ENCODE measurements at places on chromosomes 11 and 22. TPM values are rescaled to one million over a fixed set of nuclear protein-coding genes. Genes with fewer than 3 reads are reported as not detected.

KRTAP5-11 gene
- total RNA-seq: not detected

KRTAP5-8 gene
- total RNA-seq: not detected

FGF4 gene
- not detected for total RNA-seq

SCUBE2 gene
- total RNA-seq: 2.4 TPM

LBHD1 gene
- total RNA-seq: 11.2 TPM

C11orf86 gene
- total RNA-seq: not detected

P4HA3 gene
- 0.64 TPM for total RNA-seq

MRPL21 gene
- 54.4 TPM for total RNA-seq

DNA sequence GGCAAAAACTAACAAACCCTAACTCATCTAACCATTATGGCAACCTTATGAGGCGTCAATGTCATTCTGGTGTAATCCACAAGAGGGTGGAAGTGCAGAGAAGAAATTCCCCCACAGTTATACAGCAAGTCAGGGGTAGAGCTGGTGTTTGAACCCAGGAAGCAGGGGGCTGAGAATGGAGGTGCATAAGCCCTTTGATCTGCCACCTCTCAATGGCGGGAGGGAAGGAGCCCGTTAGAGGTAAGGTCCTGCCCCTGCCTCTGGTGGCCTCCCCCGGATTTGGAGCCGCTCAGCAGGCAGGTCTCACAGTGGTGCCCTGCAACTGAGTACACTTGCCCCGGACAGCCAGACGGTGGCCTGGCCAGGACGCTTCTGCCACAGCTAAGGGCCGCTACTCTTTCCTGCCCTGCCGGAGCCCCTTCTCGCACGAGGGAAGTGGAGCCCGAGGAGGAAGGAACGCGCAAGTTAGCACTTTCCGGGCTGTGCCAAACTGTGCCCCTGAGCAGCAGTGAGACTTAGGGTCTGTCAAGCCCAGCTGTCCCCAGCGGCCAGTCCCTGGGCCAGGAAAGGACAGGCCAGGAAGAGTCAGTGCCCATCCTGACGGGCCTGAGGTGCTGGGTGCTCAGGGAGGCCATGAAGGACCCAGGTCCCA, 1.1 kb downstream of the FXYD2 start:
- DNase-seq: no peak

- no peak for DNase-seq
These were observed 511.8 kb downstream of the METTL15 start for GRCh38 chr11:28619846-28620540.

DNA sequence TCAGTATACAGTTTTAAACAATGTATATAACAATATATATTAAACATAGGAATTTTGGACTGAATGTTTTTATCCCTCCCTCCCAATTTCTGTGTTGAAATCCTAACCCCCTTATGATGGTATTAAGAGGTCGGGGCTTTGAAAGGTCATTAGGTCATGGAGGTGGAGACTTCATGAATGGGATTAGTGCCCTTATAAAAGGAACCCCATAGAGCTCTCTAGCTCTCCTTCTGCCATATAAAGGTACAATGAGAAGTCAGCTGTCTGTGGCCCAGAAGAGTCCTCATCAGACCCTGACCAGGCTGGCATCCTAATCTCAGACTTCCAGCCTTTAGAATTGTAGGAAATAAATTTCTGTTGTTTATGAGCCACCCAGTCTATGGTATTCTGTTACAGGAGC, 6.5 kb downstream of the NNMT start:
- DNase-seq: no peak

DNA sequence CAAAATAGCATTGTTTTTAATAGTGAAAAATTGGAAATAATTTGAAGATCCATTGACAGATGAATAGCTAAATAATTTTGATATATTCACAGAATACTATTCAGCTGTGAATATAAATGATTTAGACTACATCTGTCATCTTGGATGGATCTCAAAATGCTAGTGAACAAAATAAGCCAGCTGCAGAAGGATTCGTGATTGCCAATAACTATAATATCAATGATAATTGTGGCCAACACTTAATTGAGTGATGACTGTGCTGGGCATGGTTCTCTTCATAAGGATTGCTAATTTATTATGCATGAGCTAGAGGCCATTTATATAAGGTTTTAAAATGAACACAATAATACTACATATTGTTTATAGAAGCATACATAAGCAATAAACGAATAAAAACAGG, 60.4 kb downstream of the CTTN start:
- DNase-seq: no peak

GRCh38 chr11:111815489-111815888, 49.3 kb upstream of the PPP2R1B start:
- DNase-seq: no peak

DNA sequence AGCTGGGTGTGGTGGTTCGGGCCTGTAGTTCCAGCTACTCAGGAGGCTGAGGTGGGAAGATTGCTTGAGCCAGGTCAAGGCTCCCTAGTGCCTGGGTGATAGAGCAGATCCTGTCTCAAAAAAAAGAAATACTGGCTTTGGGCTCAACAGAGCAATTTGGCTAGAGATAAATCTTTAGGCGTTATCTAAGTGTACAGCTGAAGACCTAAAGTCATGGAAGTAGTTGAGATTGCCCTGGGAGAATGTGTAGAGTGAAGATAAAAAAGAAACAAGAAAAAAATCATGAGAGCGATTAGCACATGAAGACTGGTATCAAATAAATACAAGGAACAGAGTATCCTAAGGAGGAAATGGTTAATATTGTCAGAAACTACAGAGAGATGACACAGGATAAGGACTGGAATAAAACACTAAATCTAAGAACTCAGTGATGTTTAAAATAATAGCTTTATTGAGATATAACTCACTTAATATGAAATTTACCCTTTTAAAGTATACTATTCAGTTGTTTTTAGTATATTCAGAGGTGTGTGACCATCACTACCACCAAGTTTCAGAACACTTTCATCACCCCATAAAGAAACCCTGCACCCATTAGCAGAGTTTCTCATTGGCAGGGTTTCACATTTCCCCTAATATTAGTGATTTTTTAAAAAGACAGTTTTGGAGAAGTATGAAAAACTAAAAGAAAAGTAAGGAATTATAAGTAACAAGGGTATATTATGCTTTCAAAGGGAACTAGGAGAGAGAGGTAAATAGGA, 20.7 kb downstream of the PIK3C2A start:
- no peak for DNase-seq

- DNase-seq: peak; percentile 41
These were observed 34.1 kb downstream of the CHRDL2 start for GRCh38 chr11:74696939-74697675.

DNA sequence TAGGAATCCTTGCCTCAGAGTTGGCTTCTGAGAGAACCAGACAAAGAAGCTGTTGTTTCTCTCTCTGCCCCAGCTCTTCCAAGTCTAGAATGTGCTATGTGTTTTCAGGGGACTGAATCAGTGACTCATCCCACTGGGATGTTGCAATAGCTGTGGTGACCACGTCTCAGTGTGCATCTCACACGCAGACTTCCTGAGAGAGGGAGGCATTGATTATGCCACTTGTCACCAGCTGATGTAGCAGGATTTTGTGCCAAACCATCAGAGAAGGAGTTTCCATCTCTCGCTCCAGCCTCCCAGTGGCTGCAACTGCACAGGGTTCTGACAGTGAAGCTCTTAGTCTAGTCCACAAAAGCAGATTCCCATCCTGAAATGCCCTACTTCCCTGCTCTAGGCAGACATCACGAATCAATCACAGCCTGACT, 455.8 kb downstream of the MIAT start:
- no peak for DNase-seq

GRCh38 chr11:47398011-47398410, 10.4 kb upstream of the SLC39A13 start:
- DNase-seq: no peak

Measured in endothelial cell (in vitro differentiated cells).